HCT116 (cell line): ENCODE measurements at places on chromosomes 1 and 21.

GRCh38 chr1:11984121-11984520, 3.9 kb downstream of the MFN2 start:
- DNase-seq: no peak

GRCh38 chr21:28731700-28732321, 260.9 kb downstream of the LTN1 start:
- no peak for DNase-seq

DNA sequence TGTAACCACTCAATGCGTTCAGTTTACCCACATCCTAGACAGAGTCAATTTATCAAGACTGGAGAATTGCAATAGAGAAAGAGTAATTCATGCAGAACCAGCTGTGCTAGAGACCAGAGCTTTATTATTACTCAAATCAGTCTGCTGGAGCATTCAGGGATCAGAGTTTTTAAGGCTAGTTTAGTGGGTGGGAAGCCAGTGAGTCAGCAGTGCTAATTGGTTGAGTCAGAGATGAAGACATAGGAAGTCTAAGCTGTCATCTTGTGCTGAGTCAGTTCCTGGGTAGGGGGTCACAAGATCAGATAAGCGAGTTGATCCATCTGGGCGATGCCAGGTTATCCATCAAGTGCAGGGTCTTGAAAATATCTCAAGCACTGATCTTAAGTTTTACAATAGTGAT, 499.6 kb downstream of the MRPL39 start:
- no peak for DNase-seq

DNA sequence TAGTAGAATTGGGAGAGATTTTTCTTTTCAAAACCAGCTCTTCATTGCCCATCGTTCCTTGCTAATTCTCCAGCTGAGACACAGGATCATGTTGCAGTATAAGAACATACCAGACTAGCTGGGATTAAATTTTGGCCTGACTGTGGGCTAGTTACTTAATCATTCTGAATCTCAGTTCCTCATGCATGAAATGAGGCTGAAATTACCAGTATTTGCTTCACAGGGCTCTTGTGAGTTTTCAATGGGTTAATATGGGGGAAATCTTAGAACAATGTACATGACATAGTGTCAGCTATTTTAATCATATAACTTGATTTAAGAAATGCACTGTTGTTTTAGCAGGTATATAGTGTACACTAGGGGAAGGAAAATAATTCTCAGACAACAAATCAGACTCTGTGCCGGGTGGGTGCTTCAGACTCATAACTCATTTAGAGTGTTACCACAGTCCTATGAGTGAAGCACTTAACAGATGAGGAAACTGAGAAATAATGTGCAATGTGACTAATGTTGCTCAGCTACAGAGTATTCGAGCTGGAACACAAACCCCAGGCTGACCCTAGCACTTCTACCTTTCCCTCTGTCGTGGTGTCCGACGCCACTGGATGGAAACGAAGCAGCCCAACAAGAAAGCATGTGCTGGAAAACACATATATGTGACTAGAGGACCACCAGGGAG, 137.6 kb upstream of the SGIP1 start:
- no peak for DNase-seq

- no peak for DNase-seq
These were observed 11.0 kb downstream of the EVA1C start for GRCh38 chr21:32423320-32424190.

- no peak for DNase-seq
These were observed 62.7 kb downstream of the DMAP1 start for GRCh38 chr1:44275991-44276405.

- peak; percentile 84 for DNase-seq
These were observed at the start of gene FAM20B for GRCh38 chr1:179025125-179025974. TSS of gene FAM20B (plus strand) at chr1:179025894. CDS start at chr1:179043848, 17,954 bp downstream.

- no peak for DNase-seq
These were observed 1652.0 kb downstream of the NCAM2 start for GRCh38 chr21:22650226-22650625.

GRCh38 chr1:29120947-29121485, 2.7 kb downstream of the TMEM200B start:
- peak; percentile 60 for DNase-seq

GRCh38 chr1:44785029-44785380, 3.0 kb downstream of the BEST4 start:
- no peak for DNase-seq

DNA sequence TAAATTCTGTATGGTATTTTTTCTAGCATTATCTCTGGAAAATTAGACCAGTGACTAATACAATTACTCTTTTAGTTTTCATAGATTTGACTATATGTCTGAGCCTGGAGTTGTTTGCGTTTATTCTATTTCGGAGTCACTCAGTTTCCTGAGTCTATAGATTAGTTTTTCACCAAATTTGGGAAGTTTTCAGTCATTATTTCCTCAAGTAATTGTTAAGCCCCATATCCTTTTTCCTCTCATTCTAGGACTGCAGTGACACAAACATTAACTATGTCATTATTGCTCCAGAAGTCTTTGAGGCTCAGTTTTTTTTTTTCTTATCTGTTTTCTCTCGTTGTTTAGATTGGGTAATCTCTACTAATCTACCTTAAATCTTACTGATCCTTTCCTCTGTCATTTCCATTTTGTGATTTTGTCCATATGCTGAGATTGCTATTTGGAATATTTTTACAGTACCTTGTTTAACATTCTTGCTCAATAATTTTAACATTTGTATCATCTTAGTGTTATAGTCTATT, 886.2 kb downstream of the LTN1 start:
- no peak for DNase-seq

DNA sequence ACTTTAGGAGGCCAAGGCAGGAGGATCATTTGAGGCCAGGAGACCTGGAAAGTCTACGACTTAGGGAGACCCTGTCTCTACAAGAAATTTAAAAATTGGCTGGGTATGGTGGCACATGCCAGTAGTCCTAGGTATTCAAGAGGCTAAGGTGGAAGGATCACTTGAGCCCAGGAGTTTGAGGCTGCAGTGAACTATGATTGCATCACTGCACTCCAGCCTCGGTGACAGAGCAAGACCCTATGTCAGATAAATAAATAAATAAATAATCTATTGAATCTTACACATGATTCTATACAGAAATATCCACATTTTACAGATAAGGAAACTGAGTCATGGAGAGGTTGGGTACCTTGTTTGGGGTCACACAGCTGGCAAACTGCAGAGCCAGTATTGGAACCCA, 89.1 kb downstream of the MAN1C1 start:
- no peak for DNase-seq

DNA sequence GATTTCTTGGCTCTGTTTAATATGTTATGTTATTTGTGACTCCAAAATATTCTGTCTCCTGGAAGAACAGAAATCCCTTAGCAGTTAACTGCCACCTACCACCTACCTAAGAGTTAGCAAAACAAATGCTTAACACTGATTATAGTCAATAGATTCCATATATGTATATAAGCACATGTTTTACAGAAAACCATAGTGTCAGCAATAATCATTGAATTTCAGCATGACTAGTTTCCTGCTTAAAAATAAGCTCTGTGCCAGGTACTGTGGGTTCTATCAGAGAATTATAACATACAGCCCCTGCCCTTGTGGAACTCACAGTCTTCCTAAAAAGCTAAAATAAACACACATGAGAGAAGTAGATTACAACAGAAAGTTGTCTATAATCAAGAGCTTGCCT, 561.9 kb upstream of the CAMK1G start:
- no peak for DNase-seq

DNA sequence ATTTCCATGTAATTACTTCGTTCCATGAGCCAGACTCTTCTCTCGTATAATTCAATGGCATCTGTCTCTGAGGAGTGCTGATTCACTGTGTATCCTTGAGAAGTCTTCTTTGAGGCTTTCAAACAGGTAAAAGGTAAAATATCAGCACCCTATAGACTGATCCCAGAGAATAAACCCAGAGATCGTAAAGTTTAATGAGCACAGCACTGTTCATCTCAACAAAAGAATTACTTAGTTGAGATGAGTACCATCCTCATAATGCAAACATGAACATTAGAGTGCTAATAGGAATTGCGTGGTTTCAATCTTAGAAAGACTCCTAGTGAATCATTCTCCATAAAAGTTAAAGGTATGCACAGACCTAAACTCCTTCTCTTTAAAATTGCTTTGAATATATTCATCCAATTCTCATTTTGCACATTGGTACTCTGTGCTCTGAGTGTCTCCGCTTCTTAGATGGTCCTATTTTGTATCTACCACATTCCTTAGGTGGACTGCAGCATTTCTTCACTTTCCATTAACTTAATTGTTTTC, 97.2 kb downstream of the TBX15 start:
- DNase-seq: no peak

- DNase-seq: no peak
These were observed 194.8 kb downstream of the ZZZ3 start for GRCh38 chr1:77487631-77488030.

- no peak for DNase-seq
These were observed 2.1 kb upstream of the ZC3H12A start for GRCh38 chr1:37472281-37472680.

DNA sequence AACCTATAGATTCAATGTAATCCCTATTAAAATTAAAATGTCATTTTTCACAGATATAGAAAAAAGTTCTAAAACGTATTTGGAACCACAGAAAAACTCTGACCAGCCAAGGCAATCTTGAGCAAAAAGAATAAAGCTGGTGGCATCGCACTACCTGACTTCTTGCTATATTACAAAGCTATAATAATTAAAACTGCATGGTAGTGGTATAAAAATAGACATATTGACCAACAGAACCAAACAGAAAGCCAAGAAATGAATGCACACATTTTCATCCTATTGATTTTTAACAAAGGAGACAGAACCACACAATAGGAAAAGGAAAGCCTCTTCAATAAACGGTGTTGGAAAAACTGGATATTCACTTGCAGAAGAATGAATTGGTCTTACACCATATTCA, 9.2 kb upstream of the SHISAL2A start:
- no peak for DNase-seq

DNA sequence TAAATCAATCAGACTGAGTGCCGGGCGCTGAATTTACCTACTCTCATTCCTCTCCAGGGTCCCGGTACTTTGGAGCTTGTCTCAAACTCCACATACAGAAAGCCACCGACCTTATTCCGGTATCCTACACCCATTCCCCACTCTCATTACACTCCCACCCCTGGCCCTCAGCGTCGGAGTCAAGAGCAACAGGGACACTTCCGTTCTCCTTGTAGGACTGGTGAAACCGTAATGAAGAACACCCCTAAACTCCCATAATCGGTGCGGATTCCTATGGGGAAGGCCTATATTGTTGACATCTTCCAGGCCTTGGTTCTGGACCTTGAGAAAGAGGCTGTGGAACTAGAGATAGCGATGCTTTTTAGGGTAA, 798 bp downstream of the ZBED6 start:
- DNase-seq: no peak

- no peak for DNase-seq
These were observed 13.1 kb downstream of the KCND3 start for GRCh38 chr1:111976332-111976731.

GRCh38 chr1:91584878-91585277, 84.2 kb downstream of the CDC7 start:
- no peak for DNase-seq
